WTC11 (cell line): ENCODE measurements at places on chromosomes 3 and 15. TPM values are rescaled to one million over a fixed set of nuclear protein-coding genes. Genes with fewer than 3 reads are reported as not detected.
A peak's percentile ranks its signal among the peaks of the same experiment; 100 is the strongest.

PIERCE2 gene
- 1.6 to 2.5 TPM (median 1.8 TPM) in 3 replicates for total RNA-seq

- H3K36me3 ChIP-seq: no peaks in the 10 kb centered on the region
- H3K4me3 ChIP-seq: no peak overlapping the region
- DNase-seq: no peak
- H3K4me1 ChIP-seq: peaks cover 37% of the 10 kb centered on the region
Measured at GRCh38 chr3:118485693-118486092, 549.0 kb downstream of the IGSF11 start.

MITF gene
- 0.44 to 1.3 TPM (median 1.3 TPM) in 3 replicates for total RNA-seq

- H3K4me1 ChIP-seq: peaks cover 40% of the 10 kb centered on the region
- no peak overlapping the region for H3K27ac ChIP-seq
- peak; percentile 82 for DNase-seq
- H3K27me3 ChIP-seq: 0 out of 2 replicates have a peak, but pooled peaks cover 6% of the 10 kb centered on the region
Measured at GRCh38 chr3:43855674-43856299, 165.0 kb downstream of the ABHD5 start.

DNA sequence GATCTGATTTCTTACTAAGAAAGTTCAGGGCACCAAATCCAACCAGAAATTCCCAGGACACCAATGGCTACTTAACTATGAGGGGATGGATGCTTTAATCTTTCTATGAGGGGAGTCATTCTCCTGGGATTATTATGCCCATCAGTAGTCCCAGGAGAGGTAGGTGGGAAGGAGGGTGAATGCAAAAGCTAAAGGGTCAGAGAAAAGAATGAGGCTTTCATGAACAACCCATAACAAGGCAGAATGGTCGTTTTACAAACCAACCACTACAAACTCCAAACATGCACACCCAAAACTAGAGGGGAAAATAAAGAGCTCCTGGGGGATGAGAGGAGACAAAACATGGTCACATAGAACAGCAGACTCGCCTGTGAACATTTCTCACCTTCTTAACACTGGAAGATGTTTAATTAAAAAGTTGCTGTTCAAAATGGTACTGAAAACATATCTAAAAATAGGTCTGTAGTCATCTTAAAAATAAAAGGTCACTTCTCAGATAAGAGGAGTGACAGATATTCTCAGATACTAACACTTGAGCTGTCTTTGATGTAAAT lies 3.7 kb downstream of the STARD9 start:
- H3K27ac ChIP-seq: no peak overlapping the region
- H3K4me3 ChIP-seq: no peak overlapping the region
- no peaks in the 10 kb centered on the region for H3K36me3 ChIP-seq
- DNase-seq: no peak

DNA sequence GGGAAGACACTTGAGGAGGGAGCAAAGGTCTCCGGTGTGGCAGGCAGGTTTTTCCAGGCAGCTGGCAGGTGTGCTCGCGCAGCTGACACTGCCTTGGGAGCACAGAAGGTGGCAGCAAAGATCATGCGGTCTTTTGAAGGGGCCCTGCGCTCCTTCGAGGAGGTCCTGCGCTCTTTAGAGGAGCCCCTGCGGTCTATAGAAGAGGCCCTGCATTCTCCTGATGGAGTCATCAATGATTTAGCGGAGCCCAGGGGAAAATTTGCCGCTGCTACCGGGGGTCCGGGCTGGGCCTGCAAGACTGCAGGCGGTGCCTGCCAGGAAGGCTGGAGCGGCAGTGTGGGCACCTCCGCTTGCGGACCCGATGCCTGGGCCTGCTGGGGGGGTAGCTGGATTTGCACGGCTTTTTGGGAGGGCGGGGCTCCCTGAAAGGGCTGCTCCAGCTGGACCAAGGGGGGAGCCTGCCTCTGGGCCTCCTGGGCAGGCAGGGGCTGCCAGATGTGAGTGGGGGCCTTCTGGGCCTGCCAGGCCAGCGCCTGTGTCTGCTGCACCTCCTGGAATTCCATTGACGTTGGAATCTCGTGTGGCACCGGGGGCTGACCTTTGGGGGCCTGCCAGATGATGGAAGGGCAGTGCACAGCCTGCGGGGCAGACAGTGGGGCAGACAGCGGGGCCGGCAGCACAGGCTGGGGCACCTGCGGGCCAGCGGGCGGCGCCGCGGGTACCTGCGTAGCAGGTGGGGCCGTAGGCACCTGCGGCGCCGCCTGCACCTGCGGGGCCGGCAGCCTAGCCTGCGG lies 2.1 kb downstream of the MAGEL2 start:
- no peak overlapping the region for H3K27ac ChIP-seq
- H3K4me3 ChIP-seq: peak overlapping the region; percentile 40
- peaks cover 21% of the 10 kb centered on the region for H3K36me3 ChIP-seq
- H3K27me3 ChIP-seq: peaks cover 7% of the 10 kb centered on the region; the same call in 1 of the 2 replicates
- H3K4me1 ChIP-seq: peaks cover 12% of the 10 kb centered on the region

ATP11B gene
- 22.4 to 25.7 TPM (median 24.2 TPM) in 3 replicates for total RNA-seq

DNA sequence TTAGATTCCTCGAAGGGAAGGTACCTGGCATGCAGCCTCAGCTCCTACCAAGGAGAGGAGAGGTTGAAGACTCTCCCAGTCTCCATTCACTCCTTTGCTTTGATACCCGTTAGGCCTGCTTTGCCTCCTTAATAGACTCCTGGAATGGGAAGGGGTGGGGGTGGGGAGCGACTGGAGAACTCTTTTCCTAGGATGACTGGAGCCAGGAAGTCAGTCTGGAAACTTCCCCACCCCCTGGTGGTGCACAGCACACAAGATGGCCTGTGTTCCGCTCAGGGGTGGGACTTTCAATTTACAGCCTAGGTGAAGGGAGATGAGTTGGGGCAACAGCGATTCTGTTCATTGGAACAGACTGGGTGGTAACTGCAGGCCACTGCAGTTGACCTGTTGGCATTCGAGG lies 21.4 kb upstream of the CELF6 start:
- H3K36me3 ChIP-seq: peaks cover 8% of the 10 kb centered on the region
- H3K27me3 ChIP-seq: no peaks in the 10 kb centered on the region
- DNase-seq: peak; percentile 80

- H3K4me1 ChIP-seq: no peaks in the 10 kb centered on the region
- H3K27me3 ChIP-seq: no peaks in the 10 kb centered on the region
- no peak for DNase-seq
- no peak overlapping the region for H3K27ac ChIP-seq
- no peak overlapping the region for H3K4me3 ChIP-seq
Measured at GRCh38 chr3:147201086-147201485, 205.3 kb downstream of the ZIC4 start.

- DNase-seq: no peak
- H3K4me1 ChIP-seq: peaks cover 61% of the 10 kb centered on the region
- peaks cover 2% of the 10 kb centered on the region; the same call in 1 of the 2 replicates for H3K36me3 ChIP-seq
- H3K27me3 ChIP-seq: peaks cover 50% of the 10 kb centered on the region
Measured at GRCh38 chr15:67840749-67841512, 1.1 kb upstream of the RNU6-1 start.

GPR156 gene
- 0.72 to 1.8 TPM (median 1.5 TPM) in 3 replicates for total RNA-seq

DNA sequence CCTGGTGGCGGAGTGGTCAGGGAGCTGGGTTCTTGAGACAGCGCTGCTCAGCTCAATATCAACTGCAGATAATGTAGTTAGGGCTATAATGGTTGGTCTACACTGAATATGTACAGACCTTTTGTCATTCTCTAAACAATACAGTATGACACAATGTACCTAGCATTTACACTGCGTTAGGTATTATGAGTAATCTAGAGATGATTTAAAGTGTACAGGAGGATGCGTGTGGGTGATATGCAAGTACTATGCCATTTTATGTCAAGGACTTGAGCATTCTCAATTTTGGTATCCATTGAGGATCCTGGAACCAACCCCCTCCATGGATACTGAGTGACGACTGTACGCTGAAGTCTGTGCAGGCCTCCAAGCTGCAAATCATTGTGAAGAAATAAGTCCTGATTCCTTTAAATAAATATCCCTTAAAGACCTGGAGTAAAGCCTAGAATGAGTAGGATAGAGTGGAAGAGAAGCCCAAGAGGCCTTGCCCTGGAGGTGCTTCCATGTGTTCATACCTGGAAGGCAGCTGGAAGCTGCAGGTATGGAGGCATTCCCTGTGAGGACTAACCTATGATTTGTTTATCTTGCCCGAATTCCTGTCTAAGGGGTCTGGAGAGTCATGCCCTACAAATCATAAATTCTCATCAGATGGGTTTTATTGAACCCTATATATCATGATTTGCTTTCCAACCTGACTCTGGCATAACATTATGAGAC lies 15.7 kb upstream of the RTP1 start:
- H3K4me1 ChIP-seq: peaks cover 64% of the 10 kb centered on the region
- H3K27ac ChIP-seq: peak overlapping the region; percentile 99
- H3K36me3 ChIP-seq: peaks cover 41% of the 10 kb centered on the region
- H3K27me3 ChIP-seq: no peaks in the 10 kb centered on the region
- peak overlapping the region; percentile 99 for H3K4me3 ChIP-seq
- DNase-seq: no peak

- no peaks in the 10 kb centered on the region for H3K27me3 ChIP-seq
- H3K4me3 ChIP-seq: no peak overlapping the region
- no peak overlapping the region for H3K27ac ChIP-seq
- DNase-seq: no peak
- H3K4me1 ChIP-seq: peaks cover 12% of the 10 kb centered on the region
Measured at GRCh38 chr3:15319575-15319974, 12.8 kb downstream of the SH3BP5 start.

BFSP2 gene
- 0.44 TPM in 1 of 3 replicates, not detected in the others for total RNA-seq

- DNase-seq: no peak
- H3K36me3 ChIP-seq: peaks cover 10% of the 10 kb centered on the region
- peaks cover 65% of the 10 kb centered on the region for H3K4me1 ChIP-seq
- no peak overlapping the region for H3K27ac ChIP-seq
- no peak overlapping the region for H3K4me3 ChIP-seq
Measured at GRCh38 chr15:66750609-66751008, 48.6 kb downstream of the SMAD6 start.

DNA sequence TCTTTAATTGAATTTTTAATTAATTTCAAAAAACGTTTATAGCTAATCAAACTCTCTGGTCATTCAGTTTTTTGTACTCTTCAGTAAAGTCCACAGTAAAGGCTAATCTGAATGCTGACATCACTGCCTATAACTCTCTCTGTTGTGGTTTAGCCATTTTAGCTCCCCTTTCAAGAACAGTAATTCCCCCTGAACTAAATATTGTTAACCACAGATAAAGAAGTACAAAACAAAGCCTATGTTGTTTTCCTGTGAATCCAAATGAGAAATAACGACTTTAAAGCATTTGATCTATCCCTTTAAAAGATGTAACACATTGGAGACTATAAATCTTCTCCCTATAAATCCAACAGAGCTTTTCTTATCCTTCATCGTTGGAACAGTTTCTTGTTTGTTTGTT lies 94.2 kb downstream of the ZBTB20 start:
- H3K27ac ChIP-seq: no peak overlapping the region
- H3K4me3 ChIP-seq: no peak overlapping the region
- H3K36me3 ChIP-seq: no peaks in the 10 kb centered on the region

GRCh38 chr3:155748611-155749365 lies 3.9 kb upstream of the PLCH1 start:
- peaks cover 62% of the 10 kb centered on the region for H3K4me1 ChIP-seq
- H3K27me3 ChIP-seq: no peaks in the 10 kb centered on the region
- H3K27ac ChIP-seq: no peak overlapping the region; the same call in 1 of the 2 replicates
- no peak for DNase-seq

- H3K4me1 ChIP-seq: 0 out of 2 replicates have a peak, but pooled peaks cover 4% of the 10 kb centered on the region
- H3K27ac ChIP-seq: no peak overlapping the region
- peaks cover 35% of the 10 kb centered on the region for H3K36me3 ChIP-seq
Measured at GRCh38 chr3:149751551-149751950, 738 bp downstream of the COMMD2 start.

KNL1 gene
- 18.4 to 24.0 TPM (median 21.1 TPM) in 3 replicates for total RNA-seq
